Spinal cord (tissue), 10 donors: ENCODE measurements at places on chromosomes 2 and 18.
A peak's percentile ranks its signal among the peaks of the same experiment; 100 is the strongest.

DNA sequence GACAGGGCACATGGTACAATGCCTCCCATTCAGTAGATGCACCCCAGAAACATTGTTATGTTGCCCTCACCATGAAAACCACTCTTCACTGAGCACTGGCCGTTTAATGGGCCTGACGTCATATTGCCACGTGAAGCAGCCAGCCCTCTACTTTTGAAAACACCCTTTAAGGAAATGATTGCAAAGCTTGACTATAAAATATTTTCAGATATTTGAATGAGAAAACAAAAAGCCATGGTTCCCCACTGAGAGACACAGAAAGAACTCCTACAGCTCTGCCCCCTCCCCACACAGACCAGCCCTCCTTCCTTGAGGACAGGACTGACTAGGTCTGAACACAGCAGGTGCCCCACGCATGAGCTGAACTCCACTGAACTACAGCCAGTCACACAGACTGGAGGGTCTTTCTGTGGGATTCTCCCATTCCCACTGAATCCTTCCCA, 349.1 kb downstream of the ANAPC1 start:
- DNase-seq = peak; percentile 63

- no peak for DNase-seq
Observed at GRCh38 chr2:168620554-168620953, 164.5 kb downstream of the CERS6 start.

DNA sequence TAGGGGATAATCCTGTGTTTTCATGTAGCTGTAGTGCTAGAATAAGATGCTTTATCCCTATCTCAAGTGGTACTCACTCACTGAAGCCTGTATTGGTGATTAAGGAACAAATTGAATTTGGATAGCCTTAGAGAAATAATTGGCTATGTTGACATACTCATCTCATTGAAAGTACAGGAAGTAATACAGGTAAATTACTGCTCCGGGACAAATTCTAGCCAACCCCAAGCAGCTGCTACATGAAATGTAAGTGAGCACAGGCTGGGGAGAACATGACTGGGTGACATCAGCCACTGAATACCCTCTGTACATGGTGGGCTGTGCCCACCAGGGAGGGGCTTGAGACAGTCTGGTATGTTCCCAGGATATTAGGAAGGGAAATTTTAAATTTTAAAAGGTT, 188.4 kb upstream of the RASGRP3 start:
- no peak for DNase-seq

- DNase-seq = no peak
Observed at GRCh38 chr18:30248056-30248455, 794.5 kb downstream of the DSC3 start.

DNA sequence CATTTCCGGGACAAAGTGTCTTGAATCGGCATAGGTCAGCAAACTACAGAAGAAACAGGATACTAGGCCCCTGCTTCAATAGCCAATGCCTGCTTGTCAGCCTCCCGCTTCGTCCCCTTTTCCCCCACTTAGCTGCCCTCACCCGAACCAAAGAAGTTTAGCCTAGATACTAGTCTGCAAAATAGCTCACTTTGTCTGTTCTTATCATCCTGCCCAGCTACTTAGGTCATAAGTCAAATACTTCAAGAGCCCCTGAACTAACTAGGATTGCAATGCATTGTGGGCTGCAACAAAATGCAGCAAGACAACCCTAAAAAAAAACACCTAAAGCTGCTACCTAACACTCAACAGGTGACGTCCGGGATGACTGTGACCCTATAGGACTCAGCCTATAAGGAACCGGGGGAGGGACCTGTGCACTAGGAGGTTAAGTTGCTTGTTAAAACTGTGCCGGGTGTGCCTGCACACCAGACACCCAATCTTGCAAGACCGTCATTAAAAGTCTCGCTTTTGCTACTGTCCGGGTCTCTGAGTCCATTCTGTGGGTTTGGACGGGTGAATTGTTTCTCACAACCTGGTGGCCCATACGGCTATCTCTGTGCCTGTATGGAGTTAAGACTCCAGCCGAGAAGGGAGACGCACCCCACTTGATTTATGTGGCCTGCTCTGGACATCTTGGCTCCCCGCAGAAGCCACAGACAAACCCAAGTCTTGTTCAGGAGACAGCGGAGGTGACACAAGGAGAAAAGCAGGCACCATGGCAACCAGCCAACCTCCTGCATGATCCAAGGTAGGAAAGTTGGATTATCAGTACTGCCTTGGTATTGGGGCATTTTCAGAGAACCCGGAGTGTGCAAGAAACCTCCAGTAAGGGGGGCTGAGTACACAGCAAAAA, 105.9 kb downstream of the HIBCH start:
- DNase-seq = no peak

- no peak for DNase-seq
Observed at GRCh38 chr2:218796691-218797090, 14.7 kb downstream of the CYP27A1 start.

DNA sequence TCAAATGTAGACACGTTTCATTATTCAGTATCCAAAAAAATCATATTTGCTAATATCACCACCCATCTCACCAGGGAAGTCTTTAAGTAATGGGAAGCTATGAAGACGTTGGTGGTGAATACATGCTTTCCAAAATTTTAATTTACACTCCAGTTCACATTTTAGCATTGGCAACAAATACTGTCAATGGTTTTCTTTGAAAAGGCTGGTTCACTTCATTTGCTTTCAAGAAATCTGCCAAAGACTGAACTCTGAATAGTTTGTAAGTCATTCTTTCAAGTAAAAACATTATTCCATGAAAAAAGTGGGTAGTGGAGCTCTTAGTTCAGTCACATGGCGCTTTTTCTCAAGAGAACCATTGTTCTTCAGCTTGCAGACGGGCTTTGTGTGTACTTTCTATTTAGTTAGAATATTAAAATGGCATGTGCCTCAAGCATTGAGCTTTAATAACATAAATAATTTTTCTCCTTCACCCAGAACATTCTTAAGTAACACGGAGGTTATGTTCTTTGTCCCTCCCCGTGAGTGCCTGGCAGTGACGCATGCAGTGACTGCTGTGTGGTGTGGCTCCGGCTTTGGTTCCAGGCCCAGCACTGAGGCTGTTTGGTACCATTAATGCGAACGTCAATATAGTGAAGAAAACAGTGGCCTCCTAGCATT, 300.0 kb upstream of the HDAC4 start:
- DNase-seq = no peak

GRCh38 chr18:2878656-2879330, 32.0 kb downstream of the EMILIN2 start:
- DNase-seq = peak; percentile 33

GRCh38 chr2:118986738-118987137, 44.7 kb downstream of the MARCO start:
- DNase-seq = no peak

DNA sequence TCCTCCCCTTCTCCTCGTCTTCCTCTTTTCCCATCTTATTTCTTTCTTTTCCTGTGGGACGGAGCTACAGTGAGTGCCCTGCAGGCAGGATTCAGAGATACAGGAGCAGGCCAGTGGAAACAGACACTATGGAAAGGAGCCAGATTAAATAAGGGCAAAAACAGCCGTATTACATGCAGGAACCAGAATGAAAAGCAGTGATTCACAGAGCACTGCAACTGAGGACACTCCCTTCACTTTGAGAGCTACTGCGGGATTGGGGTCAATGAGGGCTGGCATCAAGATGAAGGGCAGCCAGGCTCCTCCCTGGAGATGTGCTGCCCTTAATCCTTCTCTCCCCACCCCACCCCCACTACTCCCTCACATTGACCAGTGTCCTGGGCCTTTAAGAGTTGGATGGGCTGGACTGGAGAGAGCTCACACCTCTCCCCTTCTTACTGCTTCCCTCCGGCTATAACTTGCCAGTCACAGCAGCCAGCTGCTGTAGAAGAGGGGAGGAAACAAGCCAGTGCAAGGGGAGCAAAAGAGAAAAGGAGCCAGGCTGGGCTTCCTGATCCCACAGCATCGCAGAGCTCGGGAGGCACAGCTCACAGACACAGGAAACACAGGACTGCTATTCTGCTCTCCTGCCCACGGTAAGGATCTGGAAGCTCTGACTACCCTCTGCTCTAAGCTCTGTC, at the start of gene PLCD4:
TSS of gene PLCD4 (plus strand) at position 464 of the 680 bp plus-strand sequence. CDS start 7,841 bp downstream, outside the sequence.
- DNase-seq = no peak

DNA sequence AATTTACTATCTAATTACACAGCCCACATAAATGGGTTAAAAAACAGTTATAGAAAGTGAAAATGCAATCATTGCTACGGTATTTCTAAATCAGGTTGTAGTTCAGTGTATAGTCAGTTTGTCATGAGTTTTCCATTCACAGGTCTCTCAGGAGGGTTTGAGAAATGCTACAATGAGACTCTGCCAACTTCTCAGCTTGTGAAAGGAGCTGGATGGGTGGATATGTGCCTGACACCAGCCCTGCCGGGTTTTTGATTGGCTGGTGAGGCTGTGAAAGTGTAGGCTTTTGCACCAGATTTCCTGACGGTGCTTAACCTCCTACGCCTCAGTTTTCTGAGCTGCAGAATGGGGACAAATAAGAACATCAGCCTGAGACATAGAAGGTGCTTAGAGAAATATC, 102.6 kb upstream of the SMIM21 start:
- no peak for DNase-seq

DNA sequence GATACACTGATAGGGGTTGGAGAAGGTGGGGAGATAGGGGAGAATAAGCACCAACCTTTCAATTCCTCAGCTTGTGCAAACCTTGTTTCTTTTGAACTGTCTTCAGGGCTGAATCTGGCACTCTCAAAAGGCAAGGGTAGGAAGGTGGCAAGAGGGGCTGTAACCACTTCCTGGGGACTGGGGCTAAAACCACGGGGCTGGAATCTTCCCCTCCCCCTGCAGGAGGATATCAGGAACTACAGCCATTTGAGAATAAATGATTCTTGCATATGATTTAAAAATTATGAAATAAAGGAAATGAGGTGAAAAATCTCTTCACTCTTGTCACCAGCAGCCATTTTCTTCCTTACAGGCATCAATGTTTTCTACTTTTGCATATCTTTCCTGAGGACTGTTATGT, 50.8 kb downstream of the ATOH8 start:
- DNase-seq = no peak

GRCh38 chr2:54103454-54104314, 11.7 kb upstream of the ACYP2 start:
- DNase-seq = no peak

GRCh38 chr2:80105015-80105640, 199.4 kb downstream of the LRRTM1 start:
- no peak for DNase-seq

DNA sequence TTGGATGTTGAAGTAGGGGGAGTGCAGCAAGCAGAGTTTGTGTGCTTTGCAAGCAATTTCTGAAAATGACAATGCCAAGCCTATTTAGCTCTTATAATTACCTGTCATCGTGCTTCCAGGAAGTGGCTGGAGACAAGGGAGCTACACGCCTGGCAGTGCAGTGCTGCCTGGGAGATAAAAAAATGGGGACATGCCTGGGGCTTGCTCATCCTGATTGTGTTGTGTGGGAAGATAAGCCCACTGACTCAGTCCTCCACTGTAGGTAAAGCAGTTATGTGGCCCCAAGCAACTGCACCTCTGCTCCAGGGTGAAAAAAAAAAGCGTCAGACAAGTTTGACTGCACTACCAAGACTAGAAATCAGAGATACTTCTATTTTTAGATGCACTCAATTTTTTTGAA, 396.9 kb upstream of the NXPH2 start:
- peak; percentile 31 for DNase-seq

GRCh38 chr18:79738041-79738461, 58.4 kb downstream of the CTDP1 start:
- DNase-seq = no peak
